ENCODE measurements at places on chromosomes 16 and 17. TPM values are rescaled to one million over a fixed set of nuclear protein-coding genes. Genes with fewer than 3 reads are reported as not detected.

The ZNF213 gene
- 13.8 TPM for total RNA-seq

The TMC8 gene
- 3.4 TPM for total RNA-seq

The GRAP gene
- 1.5 TPM for total RNA-seq

The SSTR5 gene
- not detected for total RNA-seq

The KIF18B gene
- 3.0 TPM for total RNA-seq

The TPSD1 gene
- total RNA-seq: 2.8 TPM

The PIMREG gene
- total RNA-seq: 2.4 TPM

The TNFRSF13B gene
- 1.4 TPM for total RNA-seq

The RHBDL1 gene
- total RNA-seq: 4.4 TPM

The TM4SF5 gene
- total RNA-seq: 17.3 TPM

The ZP2 gene
- 0.18 TPM for total RNA-seq

DNA sequence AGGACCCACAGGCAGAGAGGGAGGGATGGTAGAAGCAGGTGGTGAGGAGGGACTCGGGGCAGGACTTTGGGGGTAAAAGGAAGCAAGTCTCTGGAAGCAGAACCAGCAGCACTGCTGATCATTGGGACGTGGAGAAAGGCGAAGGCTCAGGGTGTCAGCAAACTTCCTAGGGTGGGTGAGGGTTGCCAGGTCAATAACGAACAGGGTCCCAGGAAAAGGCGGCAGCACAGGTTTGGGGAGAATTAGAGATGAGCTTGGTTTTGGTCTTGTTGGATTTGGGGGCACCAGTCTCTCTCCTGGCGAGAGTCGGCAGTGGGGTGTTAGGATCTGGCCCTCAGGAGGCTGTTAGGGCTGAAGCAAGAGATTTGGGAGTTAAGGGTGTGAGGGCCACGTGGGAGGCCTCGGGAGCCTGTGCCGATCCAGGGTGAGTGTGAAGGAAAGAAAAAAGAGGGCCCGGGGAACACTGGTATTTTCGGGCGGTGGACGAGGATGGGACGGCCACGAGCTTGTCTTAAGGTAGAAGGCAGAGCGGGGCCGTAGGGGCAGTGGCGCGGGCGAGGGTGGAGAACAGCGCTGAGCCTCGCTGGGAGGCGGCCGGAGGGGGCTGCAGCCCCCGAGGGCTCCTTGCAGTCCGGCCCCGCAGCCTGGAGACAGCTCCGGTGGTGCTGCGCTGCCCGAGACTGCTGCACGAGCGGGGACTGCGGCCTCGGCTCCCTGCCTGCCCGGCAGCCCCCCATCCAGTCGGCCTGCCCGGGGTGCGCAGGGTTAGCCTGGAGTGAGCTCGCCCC, 765 bp upstream of the ADORA2B start:
- no peak for DNase-seq

DNA sequence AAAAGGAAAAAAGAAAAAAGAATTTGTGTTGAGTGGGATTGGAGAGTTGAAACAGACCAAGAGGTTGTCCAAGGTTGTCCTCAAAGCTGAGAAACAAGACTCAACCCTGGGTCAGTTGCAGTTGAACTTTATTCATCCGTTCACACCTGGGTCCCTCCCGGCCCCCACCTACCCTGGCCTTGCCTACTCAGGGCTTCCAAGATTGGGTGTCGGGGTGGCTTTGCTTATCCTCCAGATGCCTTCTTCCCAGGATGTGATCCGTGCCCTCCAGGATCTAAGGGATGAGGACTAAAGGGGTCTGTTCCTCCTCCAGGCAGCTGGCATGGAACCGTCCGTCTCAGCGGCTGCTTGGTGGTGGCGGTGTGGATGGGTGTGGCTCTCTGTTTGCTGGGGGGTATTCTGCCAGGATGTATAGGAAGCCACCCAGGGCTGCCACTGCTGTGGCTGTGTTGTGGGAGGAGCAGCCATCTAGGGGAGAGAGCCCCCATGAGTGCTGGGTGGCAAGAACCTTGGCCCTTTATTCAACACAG, 10.3 kb upstream of the NAGPA start:
- DNase-seq: peak; percentile 2

- DNase-seq: no peak
Observed at GRCh38 chr17:17826342-17826713, 10.5 kb downstream of the SREBF1 start.

DNA sequence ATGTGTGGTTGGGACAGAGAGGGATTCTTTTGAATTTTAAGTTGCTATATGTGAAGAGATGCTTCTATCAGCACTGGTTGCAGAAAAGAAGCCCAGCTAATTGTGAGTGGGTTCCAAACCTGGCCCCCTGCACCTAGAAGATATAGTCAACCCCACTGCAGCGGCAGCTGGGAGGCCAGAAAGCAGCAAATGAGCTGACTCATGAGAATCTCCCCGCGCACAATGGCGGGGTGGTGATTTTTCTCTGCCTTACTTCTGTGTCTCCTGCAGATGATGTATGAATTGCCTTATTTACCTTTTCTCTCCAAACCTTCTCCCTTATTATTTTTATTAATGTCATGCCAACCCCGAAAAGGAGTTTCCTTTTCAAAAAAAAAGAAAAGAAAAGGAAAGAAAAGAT, 89.7 kb downstream of the MAF start:
- no peak for DNase-seq

DNA sequence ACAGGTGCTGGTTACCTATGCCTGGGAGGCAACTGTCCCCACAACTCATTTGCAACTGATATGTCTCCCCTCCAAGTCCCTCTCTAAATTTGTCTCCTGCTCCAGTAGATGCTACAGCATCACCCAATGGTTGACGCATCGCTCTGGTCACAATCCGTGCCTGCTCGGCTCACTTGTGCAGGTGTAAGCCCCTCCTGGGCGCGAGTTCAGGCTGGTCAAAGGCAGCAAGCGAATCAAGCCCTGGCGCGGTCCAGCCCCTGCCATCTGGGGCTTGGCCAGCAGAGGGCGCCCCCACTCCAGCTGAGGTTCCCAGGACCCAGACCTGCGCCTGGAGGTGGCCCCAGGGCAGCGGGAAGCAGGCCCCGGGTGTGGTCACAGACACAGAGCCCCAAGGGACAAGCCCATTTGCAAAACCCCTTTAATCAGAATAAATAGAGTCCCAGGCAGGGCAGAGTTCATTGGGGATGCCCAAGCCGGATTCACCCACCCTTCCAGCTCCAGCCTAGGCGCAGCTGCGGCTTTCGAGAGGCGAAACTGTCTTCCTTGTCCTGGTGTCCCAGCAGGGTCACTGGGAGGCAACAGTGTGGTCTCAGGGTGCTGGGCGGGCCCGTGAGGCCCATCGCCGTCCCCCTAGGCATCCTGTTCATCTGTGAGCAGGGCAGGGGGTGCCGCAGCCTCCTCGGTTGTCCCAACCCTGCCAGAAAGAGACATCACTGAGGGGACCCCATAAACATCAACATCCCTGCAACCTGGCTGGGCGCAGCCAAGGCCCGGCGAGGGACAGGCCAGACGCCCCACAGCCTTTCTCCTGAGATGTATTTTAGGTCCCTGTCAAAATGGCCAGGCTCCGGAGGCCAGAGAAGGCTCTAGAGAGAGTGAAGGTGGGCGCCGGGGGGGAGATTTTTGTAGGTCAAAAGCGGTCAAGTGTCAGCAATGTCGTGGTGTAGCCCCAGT, 15.8 kb downstream of the TMC6 start:
- peak; percentile 84 for DNase-seq

DNA sequence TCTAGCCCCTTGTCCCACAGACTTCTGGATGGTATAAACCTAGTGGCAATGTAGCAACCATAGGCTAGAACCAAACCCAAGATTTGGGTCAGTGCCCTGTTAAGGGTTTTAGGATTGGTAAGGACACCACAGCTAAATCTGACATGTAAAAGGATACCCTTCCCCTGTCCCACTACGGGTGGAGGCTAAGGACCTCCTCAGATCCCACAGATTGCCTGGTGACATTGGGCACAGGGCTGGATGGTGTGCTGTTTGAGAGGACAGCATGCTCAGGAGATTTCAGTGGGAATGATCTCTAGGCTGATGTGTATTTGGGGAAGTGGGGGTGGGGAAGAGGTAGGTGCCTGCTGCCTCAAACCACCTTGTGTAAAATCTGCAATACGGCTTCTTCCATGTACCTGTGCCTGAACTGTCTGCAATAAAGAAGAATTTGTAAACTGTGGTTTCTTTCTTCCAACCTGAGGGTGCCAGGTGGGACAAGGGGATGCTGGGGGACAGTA, 671 bp upstream of the EDC4 start:
- no peak for DNase-seq

GRCh38 chr17:50691550-50692447, 15.9 kb downstream of the ANKRD40 start:
- peak; percentile 70 for DNase-seq

DNA sequence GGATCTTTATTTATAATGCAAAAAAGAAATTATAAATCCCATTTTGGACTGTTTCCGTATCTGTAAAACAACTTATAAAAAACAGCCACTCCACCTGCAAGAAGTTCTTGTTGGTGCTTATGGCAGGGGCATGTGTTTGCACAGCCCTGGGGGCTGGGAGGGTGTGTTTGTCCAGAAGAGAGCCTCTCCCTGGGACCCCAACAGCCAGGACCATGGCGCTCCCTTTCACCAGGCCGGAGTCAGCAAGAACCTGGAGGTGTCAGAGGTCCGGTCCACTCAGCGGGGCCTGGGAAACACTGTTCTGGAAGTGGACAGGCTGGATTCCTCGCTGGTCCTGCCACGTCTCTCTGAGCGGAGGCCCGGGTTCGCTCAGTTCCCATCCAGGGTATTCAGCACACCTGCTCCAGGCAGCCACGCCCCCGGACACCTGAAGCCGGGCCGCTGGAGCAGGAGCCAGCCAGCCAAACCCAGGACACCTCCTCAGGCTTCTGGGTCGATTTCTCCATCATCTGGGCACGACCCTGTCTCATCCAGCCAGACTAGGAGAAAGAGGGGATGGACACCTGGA, 18.9 kb upstream of the GINS2 start:
- no peak for DNase-seq

- DNase-seq: no peak
Observed at GRCh38 chr17:19830061-19830460, 37.7 kb downstream of the ULK2 start.

DNA sequence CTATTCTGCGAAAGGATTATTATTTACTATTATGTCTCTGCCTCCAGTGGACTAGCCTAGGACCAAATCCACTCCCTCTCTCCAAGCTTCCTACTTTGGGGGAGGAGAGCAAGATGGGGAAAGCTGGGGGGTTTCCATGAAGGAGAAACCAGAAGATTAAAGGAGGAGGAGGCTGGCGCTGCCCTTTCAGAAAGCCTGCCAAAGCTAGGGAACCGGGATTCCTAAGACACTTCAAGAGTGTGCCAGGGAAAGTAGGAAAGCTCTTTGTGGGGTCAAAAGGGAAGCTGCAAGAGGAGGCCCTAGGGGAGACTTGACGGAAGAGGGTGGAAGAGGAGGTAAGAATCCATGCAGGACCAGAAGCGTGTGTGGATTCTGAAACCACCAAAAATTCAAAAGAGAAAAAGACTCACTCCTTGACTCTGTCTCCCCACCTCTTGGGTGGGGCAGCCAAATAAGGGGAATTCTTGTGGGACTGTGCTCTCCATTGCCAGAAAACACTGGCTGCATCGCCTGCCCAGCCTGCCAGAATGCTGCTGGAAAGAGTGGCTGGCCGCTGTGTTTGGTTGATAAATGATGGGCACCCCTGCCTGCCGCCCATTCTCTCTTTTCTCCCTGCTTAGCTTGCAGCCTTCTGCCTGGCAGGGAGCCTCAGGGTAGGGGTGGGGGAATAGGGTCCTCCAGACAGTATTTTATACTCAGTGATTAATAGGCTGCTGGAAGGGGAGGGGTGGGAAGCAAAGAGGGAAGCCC, 11.8 kb upstream of the KAT7 start:
- no peak for DNase-seq

- peak; percentile 40 for DNase-seq
Observed at GRCh38 chr16:11229906-11230305, 26.1 kb downstream of the SOCS1 start.

DNA sequence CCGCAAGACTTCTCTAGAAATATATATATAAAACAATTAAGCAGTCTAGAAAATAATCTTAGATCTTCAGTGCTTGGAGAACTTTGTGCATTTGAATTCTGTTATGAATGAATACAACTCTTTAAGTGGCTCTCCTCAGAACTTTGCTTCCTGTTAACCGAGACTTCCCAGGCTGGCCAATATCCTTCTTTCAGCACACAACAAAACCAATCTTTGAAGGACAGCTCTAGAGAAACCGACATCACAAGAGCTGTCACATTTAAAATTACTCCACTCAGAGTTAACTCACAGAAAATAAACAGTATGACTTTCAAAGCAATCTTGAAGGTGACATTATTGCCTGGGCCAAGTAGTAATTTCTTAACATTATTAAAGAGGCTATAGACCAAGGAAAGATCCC, 49.7 kb upstream of the ITGA2B start:
- DNase-seq: no peak

- DNase-seq: no peak
Observed at GRCh38 chr16:2022723-2023091, 3.1 kb downstream of the NPW start.

GRCh38 chr16:58727028-58727781, 6.9 kb downstream of the GOT2 start:
- no peak for DNase-seq

DNA sequence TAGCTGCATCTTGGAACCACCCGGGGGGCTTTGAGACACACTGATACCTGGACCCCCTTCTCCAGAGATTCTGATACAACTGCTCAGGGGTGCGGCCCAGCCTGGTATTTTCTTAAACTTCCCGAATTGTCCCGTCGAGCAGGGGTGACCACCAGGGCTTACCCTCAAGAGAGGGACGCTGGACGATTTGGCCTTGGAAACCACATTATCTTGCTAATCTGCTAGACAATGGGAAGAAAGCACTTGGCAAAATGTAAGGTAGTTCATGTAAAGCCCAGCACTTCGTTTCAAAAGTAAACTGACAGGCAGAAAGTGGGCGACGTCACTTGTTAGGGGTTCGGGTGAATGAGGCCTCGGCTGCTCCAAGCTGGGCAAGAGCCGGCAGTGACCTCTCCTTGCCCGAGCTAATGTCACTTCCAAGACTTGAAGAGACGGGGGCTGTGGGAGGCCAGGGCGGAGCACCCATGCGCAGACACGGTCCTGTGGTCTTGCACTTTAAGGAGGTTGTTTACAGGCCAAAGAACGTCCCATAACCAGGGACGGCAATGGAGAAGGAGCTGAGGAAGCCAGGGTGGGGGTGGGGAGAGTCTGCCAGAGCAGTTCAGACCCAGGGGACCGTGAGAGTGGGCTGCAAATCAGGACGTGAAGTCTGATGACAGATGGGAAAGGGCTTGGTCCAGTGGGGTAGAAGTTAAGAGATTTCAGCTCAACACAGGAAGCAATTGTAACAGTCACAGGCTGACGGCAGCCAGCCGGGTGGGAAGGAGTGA, 152.7 kb upstream of the GSE1 start:
- DNase-seq: no peak

- no peak for DNase-seq
Observed at GRCh38 chr16:9966569-9967157, 215.6 kb downstream of the GRIN2A start.

GRCh38 chr17:49193513-49194296, 16.7 kb downstream of the GNGT2 start:
- DNase-seq: peak; percentile 68

DNA sequence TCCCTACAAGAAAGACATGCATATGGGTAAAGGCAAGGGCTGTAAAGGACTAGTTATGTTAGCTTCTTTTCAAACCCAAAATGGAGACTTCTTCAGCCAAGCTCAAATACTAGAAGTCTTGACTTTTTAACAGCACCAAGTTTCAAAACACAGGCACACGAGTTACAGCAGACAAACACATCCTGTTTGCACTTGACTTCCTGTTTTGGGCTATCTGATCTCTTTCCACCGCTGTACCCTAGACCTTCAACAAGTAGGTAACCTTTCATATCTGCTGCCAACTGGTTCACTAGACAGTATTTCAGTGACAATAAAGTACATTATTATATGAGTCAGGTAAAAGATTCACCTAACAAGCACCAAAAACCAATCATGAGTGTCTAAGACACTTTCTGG, 12.3 kb downstream of the RFFL start:
- DNase-seq: no peak

All from left colon (tissue), 2 donors.